ENCODE measurements at places on chromosomes 11 and 22.
A peak's percentile ranks its signal among the peaks of the same experiment; 100 is the strongest.

GRCh38 chr22:30261134-30261533 lies 5.5 kb downstream of the OSM start:
- no peak for DNase-seq

DNA sequence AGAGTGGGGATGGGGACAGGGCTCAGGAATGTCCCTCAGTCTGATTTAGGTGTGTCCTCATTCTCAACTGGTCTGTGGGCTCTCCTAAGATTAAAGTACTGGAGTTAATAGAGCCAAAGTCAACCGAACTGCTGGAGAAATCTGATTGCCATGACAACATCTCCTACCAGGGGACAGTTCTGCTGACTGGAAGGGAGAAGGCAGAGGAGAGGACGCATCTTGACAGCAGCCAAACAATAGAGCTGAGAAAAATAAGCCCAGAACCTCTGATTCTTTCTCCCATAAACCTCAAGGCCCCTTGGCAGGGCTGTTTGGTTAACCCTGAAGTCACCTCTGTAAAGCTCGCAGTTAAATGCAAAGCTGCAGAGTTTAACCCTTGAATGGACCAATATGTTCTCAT lies 2.8 kb downstream of the KCTD14 start:
- no peak for DNase-seq

DNA sequence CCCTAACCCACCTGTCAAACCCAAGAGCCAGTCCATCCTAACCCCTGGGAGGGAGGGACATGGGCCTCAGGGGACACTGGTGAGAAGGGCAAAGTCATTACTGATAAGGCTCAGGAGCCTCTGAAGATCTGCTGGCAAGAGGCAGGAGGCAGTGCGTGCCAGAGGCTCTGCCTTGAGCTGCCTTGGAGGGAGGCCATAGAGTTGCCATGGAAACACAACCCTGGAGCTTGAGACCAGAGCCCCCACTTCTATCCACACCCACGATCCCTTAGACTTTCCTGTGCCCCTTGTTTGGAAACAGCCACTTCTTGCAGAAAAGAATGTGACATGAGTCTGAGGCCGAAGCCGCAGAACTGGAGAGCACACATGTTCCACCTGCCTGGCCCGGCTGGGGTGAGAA lies 89.7 kb upstream of the CSNK2A3 start:
- no peak for DNase-seq

DNA sequence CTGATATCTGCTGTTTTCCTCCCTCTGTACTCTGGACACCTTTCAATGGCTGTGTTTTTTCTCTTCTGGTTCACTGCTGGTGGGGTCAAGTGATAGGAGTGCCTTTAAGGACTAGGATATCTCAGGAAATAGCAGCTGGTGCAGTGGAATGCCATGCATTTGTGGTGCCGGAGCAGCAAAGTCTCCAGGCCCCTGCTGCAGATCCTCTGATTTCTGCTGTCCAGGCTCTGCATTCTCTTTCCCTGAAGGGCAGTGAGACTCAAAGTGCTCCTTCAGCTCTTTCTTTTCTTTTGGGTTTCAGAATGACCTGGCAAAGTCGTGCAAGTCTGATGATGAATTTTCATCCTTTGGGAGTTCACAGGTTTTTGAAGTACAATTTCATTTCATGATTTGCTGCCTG lies 774.3 kb downstream of the FAM181B start:
- DNase-seq = no peak

GRCh38 chr11:127226380-127226779 lies 225.8 kb upstream of the KIRREL3 start:
- DNase-seq = no peak

DNA sequence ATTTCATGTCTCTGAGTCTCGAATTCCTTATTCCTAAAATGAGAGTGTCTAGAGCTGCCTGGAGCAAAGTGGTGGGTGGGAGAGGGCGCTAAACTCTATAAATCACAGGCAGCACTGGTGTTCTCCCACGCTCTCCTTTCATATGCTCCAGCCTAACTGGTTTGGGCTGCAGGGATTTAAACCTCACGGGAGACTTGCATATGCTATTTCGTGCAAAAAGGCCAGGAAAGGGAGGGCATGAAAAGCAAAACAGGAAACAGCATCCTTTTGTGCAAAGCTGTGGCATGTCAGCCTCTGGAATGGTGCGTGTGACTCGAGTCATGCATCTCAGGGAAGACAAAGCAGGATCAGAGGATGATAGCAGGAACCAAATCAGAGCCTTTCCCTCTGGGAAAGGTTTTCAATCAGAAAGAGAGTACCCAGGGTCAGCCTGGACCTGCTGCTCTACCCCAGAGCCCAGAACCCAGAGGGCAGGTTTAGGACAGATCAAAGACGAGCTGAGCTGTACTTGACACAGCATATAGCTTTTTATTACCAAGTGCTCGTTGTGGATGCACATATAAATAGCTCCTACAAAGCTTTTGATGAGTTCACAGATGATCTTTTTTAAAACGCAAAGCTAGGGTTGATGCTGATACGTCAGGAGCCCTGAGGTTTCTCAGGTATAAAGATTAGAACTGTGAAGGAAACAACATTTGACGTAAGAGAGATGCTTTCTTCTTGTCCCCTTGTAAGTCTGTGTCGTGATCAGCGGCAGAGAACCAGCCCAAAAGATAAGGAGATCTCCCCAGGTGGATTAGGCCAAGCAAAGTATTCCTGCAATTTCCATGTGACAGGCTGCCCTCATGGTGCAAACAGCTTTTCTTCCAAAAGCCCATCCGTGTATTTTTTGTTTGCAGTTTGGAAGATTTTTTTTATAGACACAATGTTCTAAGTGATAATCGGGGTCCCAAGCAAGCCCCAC lies 46.2 kb upstream of the YWHAH start:
- no peak for DNase-seq

DNA sequence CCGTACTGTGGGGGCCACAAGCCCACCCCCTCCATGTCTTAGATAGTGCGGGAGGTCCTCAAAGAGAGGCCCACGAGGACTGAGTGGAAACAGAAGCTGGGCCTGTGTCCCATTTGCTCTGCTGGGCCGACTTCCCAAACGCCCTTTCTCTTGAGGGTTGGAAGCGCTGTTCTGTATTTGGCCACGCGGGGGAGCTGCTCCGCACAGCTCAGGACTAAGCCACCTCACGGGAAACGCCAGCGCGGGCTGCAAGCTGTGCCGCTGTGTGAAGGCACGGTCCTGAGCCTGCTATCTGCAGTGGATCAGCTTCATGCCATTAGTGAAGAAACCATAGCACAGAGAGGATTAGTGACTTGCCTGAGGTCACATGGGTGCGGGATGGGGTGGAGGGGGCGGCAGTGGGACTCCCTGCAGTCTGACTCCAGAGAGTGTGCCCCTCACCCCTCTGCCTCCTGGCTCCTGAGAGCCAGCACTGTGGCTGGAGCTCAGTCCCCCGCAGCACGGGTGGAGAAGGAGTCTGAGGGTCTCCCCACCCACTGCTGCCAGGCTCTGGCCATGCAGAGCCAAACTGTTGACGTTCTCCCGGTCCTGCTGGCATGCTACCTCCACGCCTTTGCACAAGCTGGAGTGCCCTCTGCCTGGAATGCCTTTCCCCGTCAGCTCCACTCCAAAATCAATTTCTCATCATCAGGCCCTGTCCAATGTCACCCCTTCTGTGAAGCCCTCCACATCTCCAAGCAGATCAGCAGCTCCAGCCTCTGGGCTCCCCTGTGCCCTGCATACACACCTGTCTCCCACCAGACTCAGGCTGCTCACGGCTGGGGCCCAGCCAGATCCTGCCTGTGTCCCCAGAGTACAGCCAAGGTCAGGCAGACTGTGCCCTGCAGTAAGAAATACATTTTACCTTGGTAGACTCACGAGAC lies 51.5 kb upstream of the LRRC32 start:
- peak; percentile 19 for DNase-seq

DNA sequence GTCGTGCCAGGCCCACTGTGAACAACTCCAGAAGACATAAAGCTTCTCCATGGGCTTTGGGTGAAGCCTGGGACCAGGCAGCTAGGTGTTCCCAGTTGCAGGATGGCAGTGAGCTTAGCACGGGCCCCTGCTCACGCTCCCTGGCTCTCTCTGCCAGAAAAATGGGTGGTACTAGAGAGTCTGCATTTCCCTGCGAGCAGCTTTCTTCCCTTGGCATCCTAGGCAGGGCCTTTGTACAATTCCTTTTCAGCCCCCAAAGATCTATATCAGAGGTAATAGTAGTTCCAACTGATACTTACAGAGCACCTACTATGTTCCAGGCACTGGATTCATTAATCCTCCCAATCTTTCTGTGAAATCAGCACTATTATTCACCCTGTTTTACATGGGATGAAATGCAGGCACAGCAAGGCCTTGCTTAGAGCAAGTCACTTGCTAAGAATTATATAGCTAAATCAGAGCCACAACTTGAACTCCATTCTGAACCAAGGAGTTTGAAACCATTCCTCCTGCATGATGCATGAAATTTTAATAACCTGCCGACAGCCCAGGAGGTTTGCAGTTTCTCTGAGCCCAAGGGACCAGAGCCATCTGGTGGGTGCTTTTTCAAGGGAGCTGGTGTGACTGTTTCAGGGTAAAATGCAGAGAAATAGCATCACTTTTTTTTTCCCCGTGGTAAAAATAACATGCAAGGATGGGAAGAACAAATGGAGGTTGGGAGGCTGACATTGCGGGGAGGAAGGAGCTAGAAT lies 22.7 kb downstream of the NAV2 start:
- DNase-seq = no peak

DNA sequence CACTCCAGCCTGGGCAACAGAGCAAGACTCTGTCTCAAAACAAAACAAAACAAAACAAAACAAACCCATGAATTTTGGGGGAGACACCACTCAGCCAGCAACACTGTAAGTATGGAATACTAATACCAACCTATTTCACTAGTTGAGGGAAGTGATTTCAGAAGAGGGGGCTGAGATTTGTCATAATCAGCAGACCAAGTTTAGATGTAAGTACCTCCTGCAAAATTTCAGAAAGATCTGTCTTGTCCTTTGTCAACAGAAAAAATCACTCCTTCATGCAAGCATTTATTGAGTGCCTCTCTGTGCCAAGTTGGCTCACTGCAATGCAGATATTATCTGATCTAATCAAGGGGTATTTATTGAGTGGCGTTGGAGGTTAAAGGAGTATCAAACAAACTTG lies 23.4 kb upstream of the ADA2 start:
- no peak for DNase-seq

- no peak for DNase-seq
Observed at GRCh38 chr22:49623176-49623575, 204.5 kb downstream of the BRD1 start.

Data from stimulated activated CD4-positive, alpha-beta T cell treated with anti-CD3 and anti-CD28 coated beads, TNF-alpha, amount 100 ng/mL, for 1 hour (primary cell).